ENCODE measurements at places on chromosomes 16 and 17.

DNA sequence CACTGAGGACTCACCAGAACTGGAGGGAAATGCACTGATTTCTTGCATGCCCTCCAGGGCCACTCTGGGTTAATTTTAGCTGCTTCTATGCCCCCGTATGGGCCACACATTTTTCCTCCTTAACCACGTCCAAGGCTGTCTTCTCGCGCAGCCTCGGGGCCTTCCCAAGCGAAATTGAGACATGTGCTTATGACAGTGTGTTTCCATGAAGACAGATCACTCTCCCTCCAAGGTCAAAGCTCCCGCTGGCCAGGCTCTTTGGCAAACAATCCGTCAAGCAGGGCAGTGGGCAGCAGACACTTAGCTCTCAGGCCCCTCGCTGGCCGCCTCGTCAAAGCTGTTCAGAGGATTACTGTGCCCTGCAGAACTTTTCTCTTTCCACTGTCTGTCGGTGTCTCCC, 243.0 kb upstream of the N4BP1 start:
- no peak for DNase-seq

GRCh38 chr16:86862595-86863280, 284.4 kb downstream of the FOXL1 start:
- DNase-seq: no peak

DNA sequence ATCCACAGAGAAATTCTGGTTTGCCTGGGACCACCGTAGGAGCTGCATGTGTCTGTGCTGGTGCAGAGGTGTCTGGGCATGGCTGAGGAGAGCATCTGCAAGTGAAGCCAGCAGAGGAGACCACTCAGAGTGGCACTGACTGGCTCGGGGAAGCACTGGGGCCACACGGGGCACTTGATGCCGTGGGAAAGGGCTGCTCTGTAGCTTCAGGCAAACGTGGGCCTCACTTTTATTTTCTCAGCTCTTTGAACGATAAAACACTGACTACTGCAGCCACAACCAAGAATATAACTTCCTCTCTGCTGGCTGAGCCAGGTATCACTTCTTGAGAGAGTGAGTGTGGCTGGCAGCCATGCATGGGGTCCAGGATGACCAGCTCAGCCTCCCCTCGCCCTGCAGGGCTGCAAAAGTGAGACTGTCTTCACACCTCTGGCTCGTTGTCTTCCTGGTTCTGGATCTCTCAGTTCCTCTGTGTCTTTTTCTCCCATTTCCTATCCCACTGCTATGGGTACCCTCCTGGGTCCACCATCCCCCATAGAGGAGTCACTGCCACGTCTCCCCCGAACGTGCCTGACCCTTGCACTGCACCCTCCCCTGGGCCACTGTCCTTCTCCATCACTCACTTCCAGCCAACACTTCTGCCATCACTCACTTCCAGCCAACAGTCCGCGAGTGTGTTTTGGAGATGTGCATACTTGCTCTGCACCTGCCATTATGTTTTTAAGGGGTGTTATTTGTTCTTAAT, 201.4 kb upstream of the CHMP6 start:
- no peak for DNase-seq

DNA sequence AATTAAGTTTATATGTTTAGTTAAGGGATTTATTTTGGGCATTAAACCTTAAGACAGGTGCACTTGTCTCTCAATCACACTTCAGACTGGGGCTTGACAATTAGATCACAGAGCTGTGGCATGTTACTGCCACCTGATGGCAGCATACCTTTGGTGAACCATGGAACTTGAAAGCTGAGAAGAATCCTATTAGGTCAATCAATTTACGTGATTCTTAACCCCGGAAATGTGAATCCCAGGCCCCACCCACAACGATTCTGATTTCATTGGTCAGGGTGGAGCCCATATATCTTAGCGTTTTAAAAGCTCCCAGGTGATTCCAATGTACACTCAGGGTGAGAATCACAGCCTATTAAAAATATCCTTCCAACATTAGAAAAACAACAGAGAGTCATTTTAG, 91.0 kb downstream of the GSG1L start:
- DNase-seq: no peak

DNA sequence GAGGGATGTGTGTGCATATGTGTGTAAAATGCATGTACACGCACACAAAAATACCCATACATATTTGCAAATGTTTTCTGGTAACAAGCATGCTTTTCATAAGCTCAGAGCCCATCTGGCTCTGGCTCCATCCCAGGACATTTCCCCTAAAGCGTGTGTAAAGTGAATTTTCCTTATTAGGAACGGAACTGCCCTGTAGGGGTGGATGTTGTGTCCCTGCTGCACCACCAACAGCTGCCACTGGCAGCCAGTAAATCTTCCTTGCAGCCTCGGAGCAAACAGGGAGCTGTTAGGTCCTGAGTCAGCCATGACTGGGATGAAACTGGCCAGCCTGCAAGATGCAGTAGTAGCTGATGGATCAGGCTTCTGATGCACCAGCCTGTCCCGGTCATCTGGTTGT, 393.5 kb downstream of the UTP18 start:
- DNase-seq: no peak

- DNase-seq: no peak
Measured at GRCh38 chr16:14164916-14165662, 94.0 kb downstream of the MRTFB start.

GRCh38 chr17:56096026-56096810, 57.1 kb upstream of the ANKFN1 start:
- DNase-seq: no peak

DNA sequence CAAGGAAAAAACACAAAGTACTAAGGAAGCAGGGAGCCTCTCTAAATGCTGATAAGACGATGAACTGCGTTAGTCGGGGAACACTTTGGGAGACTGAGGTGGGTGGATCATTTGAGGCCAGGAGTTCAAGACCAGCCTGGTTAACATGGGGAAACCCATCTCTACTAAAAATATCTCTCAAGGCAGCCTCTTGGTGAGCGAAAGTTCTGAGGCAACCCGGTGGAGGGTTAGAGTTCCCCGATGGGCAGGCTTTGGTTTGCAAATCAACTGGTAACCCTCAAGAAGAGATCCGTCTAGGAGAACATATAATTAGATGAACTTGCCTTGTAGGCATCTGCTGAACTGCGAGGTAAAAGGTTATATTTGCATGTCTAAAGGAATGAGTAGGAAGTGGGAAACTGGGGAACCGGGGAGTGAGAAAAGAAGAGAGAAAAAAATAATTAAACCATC, 44.6 kb downstream of the WSB1 start:
- no peak for DNase-seq

DNA sequence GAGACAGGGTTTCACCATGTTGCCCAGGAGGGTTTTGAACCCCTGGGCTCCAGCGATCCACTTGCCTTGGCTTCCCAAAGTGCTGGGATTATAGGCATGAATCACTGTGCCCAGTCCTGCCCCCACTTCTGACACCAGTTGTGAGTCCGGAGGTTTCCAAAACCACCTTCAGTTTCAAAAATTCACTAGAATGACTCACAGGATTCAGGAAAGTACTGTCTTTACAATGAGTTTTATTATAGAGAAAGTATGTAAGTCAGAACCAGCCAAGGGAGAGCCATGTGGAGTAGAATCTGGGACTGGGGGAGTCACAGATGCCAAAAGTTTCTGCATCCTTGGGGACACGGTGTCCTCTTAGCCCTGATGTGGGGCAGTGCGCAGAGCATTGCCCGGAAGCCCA, 55.1 kb downstream of the PLD6 start:
- DNase-seq: no peak

DNA sequence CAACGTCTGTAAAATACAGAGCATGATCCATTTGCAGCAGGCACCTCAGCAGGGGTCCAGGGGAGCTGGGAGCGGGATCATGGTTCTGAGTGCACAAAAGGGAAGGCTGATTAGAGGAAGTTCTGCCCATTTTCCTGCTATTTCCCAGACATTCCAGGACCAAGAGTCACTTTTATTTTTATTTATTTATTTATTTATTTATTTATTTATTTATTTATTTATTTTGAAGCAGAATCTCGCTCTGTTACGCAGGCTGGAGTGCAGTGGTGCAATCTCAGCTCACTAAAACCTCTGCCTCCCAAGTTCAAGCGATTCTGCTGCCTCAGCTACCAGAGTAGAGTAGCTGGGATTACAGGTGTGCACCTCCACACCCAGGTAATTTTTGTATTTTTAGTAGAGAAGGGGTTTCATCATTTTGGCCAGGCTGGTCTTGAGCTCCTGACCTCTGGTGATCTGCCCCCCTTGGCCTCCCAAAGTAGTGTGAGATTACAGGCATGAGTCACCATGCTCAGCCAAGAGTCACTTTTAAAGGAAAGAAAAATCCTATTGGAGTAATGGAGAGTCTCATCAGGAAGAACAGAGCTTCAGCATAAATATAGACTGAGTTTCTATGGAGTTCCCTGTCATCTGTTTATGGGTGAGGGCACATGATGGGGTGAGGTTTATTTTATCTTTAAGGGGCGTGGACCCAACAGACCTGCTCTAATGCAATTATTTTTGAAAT, 355.2 kb downstream of the HAPSTR1 start:
- no peak for DNase-seq

- no peak for DNase-seq
Measured at GRCh38 chr17:77498091-77498741, 357.4 kb downstream of the SEC14L1 start.

All from thoracic aorta (tissue), 2 donors.